ENCODE measurements at places on chromosomes 3 and 15.

- no peak for DNase-seq
These were observed 197.7 kb downstream of the RBMS3 start for GRCh38 chr3:29478611-29479010.

DNA sequence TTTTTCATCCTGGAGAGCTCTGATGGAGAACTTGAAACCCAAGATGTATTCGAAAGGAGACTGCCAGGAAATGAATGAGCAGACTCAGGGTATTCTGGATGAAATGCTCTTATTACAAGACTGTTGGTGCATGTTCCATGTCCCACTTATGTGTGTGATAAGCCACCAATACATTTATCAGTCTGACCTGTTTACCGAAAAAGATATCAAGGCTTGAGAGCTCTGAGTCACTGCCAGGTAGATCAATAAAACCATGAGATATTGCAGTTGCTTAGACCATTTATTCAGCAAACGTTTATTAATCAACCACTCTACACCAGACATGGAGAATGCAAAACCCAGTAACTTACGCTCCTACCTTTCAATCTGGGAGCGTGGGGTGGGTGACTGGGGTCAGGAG lies 17.2 kb downstream of the CEMIP start:
- no peak for DNase-seq

GRCh38 chr3:173911446-173911845 lies 513.9 kb downstream of the NLGN1 start:
- no peak for DNase-seq

- no peak for DNase-seq
These were observed 55.1 kb downstream of the MB21D2 start for GRCh38 chr3:192862408-192863090.

DNA sequence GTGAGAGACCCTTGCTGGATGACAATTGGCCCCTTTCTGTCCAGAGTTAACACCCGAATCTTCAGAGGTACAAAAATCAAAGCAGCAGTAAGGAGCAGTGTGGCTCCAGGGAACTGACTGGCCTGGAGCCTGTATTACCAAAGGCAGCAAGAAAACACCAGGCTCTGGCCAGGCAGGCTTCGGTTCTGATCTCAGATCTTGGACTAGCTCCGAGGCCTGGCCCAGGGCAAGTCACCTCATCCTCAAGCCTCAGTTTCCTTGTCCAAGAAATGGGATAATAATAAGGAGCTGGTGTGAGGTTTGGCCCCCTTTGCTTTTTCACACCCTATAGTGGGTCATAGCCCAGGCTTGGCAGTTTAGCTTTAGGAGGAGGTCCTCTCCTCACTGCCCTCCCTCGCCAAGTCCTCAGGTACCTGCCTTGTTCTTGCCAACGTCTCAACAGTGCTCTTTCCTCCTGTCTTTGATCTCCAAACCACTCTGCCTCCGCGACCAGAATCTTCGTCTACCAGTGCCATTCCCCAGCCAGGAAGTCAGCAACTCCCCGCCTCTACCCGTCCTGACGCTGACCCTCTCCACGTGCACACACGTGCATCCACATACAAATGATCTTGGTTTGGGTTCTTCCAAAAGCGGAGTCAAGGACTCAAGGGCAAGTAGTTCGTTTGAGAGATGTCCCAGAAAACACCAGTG lies 82.6 kb upstream of the TLE3 start:
- no peak for DNase-seq

- no peak for DNase-seq
These were observed 119.3 kb downstream of the TMCO5A start for GRCh38 chr15:38053776-38054175.

GRCh38 chr3:170732660-170733245 lies 137.2 kb downstream of the RPL22L1 start:
- no peak for DNase-seq

- no peak for DNase-seq
These were observed 5.8 kb downstream of the TLE3 start for GRCh38 chr15:70091726-70092463.
